ENCODE measurements at places on chromosomes 3 and 15.

DNA sequence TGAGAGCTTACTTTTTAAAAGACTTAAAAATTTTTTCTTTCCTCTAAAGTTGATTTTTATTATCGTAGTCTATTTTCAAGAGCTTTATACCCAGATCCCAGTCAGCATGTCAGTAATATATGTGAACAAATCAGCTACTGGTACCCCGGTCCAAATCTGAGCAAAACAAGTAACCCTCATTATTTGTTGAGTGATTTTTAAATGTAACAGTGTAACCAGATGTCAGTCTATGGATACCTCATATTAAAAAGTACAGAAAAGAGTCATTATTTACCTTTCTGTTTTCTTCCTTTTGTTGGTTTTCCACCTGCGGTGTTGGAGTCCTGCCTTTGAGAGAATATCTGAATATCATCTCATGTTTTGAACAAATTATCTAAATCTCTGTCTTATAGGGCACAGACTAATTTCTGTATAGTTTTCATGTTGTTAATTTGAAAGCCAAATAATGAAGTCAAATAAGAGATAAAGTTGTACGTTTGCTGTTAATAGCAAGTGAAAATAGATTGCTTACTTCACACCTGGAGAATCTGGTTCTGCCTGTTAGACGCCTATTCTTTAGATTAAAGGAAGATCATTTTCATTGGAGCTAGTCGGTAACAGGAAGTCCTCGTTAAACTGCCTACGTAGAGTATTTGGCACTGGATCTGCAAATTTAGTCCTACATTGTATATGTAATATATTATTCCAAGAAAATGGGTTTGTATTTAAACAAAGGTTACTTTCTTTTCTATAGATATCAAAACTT, at the start of gene STX19:
TSS of gene STX19 (minus strand) at position 505 of the 745 bp plus-strand sequence. CDS start 13,328 bp downstream, outside the sequence.
- DNase-seq = no peak

DNA sequence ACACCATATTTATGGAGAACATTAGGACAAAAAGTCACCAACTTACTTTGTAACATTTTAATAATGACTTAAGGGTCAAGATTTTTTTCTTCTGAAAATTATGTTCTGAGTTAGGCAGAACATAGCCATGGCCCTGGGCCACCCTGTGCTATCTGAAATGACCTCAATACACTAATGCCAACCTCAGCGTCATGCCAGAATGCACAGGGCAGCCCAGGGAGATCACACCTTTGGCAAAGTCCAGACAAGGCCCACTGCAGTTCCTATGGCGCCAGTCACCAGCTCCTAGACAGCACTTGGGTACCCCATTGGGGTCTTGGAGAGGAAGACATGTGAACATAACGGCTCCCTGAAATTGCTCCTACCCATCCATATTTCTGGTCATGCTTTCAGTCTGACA, 33.1 kb downstream of the HCLS1 start:
- no peak for DNase-seq

GRCh38 chr15:63462088-63462487, 42.3 kb upstream of the USP3 start:
- no peak for DNase-seq

GRCh38 chr15:40982855-40983254, 29.6 kb downstream of the CHAC1 start:
- DNase-seq = no peak

DNA sequence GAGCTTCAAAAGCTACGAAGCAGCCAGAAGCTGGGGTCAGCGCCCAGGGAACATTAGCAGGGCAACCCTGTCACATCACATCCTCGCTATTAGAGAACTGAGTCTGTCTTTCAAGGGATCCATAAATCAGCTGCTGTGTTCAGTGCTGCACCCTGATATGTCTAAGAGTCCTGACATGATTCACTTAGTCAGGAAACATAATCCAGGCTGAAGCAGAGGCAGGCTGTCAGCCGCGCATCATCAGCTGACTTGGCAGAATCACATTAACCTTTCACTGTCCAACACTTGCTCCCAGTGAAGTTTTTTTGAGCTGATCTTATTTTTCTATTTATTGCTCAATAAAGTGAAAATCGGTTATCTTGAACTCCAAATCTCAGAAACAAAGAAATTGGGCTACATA, 23.5 kb downstream of the MYH15 start:
- DNase-seq = no peak

GRCh38 chr3:53842436-53843194, 3.6 kb downstream of the CHDH start:
- DNase-seq = no peak

DNA sequence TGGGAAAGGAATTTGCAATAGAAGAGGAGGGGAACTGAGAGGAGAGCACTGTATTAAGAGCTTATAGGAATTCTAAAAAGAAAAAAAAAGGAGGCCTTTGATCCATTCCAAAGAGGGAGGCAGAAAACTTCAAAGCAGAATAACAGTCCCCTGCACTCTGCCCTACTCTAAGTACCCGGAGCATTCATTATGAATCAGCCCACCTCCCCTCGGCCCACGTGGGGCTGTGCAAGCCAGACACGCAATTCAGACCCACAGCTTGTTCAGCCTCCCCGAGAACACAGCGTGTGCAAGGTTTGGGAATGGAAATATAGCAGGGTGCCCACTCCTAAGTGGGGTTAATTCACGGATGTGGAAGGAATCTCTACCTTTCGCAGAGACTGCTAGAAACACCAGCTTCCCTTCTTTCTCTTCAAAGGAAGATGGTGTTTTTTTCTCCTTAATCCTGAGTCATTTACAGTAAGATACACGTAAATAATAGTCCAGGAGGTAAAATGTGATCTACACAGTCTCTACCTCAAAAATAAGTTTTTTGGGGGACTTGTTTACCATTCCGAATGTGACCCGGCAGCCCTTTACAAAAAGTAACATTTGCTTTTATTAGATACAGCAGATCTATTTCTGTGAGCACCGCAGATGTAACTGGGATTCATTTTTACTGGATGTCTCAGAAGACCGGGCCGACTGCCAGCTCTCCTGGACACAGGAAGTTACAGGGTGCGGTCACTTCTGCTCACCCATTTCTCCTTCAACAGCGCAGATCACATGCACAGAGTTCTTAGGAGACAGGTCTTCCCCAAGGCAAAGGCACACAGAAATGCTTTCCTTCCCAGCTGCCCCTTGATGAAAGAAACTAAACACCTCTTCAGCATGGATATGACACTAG, 768.5 kb upstream of the CFAP20DC start:
- no peak for DNase-seq

DNA sequence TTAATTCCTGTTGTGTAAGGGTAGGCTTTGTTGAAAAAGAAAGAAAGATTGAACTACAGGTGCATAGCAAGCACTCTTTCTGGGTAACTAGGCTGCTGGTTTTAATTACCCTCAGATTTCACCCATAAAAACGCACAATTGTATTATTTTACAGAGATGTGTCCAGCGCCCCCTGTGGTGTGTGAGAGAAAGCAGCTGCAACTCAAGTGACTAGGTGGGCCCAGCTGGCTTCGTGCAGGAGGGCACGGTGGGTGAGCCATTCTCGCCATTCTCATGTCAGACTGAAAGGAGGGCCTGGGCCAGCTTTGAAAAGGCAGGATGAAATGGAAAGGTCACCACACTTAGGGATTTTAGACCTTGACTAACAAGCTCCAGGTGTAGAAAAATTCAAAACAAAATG, 122.6 kb downstream of the LRIG1 start:
- no peak for DNase-seq

GRCh38 chr3:186413615-186414415, 51.8 kb upstream of the DGKG start:
- peak; percentile 53 for DNase-seq

- DNase-seq = no peak
These were observed 33.7 kb upstream of the ZNF445 start for GRCh38 chr3:44511238-44511566.

GRCh38 chr15:63491979-63492378, 12.4 kb upstream of the USP3 start:
- no peak for DNase-seq

DNA sequence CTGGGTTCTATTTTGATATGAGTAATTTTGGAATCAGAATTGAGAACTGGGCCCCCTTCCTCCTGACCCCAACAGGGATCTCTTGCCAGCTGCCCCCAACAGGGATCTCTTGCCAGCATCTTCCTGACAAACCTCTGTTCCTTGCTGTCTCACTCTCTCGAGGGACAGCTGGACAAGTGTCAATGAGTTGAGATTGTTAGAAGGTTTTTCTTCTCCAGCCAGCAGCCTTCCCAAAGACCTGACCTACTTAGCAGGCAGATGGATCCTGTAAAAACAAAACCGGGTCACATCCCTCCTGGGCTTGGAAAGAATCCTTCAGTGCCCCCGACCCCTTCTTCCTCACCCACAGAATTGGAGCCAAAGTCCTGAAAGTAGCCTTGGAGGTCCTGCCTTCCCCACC, 21.6 kb downstream of the LIMD1 start:
- no peak for DNase-seq

DNA sequence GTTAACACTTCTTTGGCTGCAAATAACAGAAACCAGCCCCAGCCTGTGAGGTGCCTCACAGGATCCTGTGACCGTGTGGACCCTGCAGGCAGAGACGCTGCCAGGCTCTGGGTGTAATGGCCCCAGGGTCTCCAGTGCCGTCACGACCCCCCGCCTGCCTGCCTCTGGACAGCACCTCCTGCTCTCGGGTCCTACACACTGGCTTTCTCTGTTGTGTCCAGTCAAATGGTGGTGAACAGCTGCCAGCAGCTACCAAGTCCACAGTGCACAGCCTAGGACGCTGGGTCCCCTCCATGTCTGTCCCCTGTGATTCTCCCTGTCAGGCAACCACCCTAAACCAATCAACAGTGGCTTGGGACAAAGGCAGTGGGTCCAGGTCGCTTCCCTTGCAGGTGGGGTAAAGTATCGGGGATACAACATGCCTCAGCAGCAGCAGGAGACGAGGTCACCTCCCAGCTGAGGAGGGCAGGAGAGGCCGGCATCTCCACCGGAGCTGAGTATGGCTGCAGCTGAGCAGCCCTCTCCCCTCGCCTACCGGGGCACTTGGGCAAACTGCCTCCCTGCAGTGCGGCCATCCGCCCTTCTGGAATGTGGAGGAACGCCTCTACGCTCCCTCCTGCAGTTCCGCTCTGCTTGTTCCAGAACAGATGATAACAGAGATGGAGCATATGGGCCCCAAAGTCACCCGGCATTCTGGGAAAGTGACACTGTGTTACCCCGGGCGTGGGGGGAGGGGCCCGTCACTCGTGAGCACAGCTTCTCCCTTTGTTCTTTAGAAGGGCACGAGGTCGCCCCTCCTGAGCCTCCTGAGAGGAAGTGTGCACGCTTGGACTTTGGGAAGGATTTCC, 21.1 kb upstream of the SKOR1 start:
- DNase-seq = no peak

DNA sequence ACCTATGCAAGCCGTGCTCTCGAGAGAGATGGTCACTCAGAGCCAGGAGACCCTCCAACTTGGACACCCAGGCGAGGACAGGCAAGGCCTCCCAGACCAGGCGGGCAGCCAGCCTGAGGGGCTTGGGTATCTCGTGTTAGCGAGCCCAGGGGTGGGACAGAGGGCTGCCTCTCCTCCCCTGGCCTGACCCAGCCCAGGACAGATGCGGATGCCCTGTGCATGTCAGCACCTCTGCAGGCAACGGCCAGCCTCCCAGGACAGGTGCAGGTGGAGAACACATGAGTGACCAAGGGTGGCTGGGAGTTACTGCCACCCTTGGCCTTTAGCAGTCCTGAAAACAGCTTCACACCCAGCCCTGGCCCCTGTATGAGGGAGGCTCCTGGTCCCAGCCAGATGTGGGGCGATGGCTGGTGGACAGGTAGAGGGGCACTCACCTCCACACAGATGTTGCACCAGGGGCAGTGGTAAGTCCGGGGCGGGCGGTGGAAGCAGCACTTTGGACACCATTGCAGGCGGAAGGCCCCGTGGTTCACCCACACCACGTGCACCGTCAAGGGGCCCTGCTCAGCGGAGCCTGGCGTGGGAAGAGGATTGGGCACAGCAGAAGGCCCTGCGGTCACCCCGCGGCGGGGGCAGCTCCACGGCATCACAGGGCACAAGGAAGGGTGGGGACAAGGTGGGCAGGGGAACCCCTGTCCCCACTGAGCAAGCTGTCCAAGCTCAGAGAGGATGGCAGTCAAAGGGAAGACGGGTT, 2.1 kb downstream of the ZDHHC19 start:
- DNase-seq = no peak

DNA sequence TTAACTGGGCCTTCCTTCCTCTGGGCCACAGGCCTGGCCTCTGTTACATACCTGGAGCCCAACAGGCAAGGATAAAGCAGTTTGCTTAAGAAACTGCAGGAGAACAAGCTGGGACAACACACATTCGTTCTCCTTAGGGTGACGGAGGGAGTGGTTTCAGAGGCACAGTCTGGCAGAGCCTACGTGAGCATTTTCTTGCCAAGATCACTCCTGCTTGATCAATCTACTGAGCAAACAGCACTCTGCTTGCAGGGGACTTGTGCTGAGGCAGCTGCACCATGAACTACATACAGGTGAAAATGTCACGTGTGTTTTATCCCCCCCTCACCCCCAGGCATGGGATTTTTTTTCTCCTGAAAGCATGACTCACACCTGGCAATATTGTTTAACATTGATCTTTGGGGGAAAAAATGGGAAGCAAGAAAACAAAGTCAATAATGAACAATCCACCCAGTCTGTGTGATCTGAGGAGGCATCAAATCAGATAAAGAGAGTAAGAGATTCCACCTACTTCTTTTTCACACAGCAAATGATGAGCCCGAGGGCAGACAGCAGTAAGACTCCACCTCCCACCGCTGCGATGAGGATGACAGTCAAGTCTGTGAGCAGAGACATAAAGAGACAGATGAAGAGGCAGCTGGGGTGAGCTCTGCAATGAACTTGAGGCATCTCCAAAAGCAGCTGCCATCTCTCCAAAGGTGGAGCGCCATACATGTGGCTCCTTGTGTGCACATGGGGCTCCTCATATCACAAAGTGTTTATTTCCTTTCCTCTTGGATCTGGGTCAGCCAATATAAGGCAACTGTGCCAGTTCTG, 57.4 kb downstream of the CDCP1 start:
- DNase-seq = no peak

DNA sequence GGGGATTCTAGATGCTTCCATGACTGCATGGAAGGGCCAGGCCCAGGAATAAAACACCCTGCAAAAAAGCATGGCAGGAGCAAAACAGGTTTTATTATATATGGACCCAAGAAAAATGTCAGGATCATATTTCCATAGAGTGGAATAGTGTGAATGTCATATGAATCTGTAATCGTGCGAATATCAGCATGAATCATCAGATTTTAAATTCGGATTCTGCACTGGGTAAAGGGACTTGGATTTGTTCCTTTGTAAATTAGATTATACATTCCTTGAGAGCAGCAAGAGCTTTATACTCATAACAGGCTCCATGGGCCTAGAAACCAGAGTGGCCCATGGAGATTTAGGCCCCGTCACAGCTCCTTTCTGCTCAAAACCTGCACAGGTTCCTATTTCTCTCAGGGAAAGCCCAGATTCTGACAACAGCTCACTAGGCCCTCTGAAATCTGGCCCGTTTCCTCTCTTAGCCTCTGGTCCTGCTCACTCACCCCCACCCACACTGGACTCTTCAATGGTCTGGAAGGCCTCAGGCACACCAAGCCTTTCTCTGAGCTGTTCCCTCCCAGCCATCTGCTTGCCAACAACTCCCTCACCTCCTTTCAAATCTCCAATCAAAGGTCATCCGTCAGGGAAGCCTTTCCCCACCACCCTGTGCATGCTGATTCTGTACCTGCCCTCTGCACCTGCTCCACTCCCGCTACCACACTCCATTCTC, 76.0 kb downstream of the FEM1B start:
- DNase-seq = no peak

- DNase-seq = no peak
These were observed 166.9 kb upstream of the IL12A start for GRCh38 chr3:159821736-159822135.

Measured in SK-N-MC (cell line).